ENCODE measurements at places on chromosomes 16 and 17.

DNA sequence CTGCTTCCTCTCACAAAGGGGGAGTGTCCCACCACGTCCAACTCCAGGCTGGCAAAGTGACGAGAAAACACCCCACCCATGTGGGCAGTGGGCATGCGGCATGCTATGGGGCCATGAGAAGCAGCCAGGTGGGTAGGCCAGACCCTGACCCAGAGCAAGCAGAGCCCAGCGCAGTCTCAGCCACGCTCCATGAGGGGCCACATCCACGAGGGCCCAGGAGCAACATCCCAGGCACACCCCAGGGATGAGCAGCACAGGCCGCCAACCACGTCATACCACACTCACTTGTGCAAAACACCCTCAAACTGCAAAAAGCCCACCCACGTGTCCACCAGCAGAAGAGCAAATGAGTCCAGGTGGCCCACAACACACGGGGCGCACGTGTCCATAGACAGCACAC is 117.0 kb downstream of the ZNF778 start:
- DNase-seq, result no peak

- no peak for DNase-seq
These were observed 59.2 kb downstream of the PLD6 start for GRCh38 chr17:17146786-17147406.

DNA sequence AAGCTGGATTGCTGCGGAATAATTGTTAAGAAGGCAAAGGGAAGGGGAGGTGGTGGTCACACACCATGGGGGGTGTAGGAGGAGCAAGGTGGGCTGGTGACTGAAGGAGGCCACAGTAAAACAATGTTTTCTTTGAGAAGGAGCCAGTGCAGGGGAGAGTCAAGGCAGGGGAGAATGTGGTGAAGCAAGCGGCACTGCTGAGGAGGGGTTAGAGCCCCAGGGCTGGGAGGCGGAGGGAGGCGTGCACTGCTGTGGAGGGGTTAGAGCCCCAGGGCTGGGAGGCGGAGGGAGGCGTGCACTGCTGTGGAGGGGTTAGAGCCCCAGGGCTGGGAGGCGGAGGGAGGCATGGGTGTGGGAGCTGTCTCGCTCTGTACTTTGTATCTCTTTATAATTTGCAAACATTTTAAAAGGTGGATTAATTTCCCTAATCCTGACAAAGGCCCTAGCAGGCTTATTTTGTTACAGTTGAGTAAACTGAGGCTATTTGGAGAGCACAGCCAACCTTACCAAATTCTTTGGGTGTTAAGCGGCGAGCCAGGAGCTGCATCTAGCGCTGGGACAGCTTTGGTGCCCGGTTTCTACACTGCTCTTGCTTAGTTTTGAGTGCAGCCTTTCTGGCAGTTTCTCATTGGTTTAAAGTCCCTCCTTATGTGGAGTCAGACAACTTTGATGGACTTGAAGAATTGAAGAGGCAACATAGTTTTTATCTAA is 20.9 kb downstream of the RPTOR start:
- no peak for DNase-seq

DNA sequence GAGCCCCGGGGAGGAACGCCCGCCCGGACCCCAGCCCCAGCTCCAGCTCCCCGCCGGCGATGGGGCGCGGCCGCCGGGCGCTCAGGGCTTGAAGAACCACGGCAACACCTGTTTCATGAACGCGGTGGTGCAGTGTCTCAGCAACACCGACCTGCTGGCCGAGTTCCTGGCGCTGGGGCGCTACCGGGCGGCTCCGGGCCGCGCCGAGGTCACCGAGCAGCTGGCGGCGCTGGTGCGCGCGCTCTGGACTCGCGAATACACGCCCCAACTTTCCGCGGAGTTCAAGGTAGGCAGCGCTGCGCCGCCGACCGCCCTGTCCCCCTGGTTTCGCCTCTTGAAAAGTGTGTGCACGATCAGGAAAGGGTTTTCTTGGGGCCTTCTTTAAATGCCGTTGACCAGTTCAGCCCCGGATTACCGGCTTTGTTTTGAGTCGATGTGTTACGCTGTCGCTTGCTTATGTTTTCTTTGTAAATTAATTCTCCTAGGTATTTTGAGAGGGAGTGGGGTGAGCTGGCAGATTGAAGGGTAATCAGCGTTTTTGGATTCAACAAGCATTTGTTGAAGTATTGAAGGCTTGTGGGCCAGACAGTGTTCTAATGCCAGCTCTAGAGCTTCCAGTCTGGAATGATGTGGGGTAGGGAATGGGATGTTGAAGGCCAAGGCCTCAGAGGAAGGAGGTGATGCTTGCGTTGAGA is 681 bp downstream of the USP43 start:
- DNase-seq, result peak; percentile 60

- DNase-seq, result no peak
These were observed 38.3 kb upstream of the NAT9 start for GRCh38 chr17:74814453-74814852.

GRCh38 chr17:13346996-13347762 is 254.6 kb downstream of the HS3ST3A1 start:
- DNase-seq, result no peak

DNA sequence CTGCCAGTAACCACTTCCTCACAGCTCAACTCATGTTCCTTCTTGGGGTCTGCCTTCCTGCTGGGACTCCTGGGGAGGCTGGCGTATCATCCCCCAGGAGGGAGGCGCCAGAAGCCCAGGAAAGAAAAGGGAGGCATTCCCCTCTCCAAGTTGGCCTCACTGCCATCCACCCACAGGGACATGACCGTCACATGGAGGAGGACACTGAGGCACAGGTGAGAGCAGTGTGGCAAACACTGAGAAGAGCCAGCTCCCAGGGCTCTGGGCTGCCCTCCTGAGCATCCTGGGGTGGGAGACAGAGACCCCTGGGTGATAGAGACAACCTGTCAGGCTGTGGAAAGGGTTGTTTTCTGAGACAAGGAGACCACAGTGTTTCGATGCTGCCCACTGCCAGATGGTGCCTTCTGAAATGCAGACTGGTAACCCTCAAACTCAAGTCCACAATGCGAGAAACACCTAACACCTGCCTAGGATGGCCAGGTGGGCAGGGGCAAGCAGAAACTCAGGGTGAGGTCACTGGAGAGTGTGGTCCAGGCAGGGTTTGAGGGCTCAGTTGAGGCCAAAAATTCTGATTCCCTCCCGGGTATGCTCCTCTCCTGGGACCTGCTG is 1722.1 kb downstream of the TP53TG3F start:
- no peak for DNase-seq

DNA sequence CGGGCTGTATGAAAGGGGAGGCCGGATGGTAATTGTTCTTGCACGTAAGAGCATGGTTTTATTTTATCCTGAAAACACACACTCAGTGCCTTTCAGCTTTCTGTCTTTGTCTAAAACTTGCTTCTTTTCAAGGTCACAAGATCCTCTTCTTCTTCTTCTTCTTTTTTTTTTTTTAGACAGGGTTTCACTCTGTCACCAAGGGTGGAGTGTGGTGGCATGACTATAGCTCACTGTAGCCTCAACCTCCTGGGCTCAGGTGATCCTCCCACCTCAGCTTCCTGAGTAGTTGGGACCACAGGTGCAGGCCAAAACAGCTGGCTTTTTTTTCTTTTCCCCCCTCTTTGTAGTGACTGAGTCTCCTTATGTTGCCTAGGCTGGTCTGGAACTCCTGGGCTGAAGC is 15.9 kb upstream of the ZNF629 start:
- no peak for DNase-seq

Measured in progenitor cell of endocrine pancreas (in vitro differentiated cells).